ENCODE measurements at places on chromosomes 5 and 9. TPM values are rescaled to one million over a fixed set of nuclear protein-coding genes. Genes with fewer than 3 reads are reported as not detected.
A peak's percentile ranks its signal among the peaks of the same experiment; 100 is the strongest.

GRCh38 chr9:110197330-110198187 lies 10.4 kb downstream of the C9orf152 start:
- no peak for DNase-seq

DNA sequence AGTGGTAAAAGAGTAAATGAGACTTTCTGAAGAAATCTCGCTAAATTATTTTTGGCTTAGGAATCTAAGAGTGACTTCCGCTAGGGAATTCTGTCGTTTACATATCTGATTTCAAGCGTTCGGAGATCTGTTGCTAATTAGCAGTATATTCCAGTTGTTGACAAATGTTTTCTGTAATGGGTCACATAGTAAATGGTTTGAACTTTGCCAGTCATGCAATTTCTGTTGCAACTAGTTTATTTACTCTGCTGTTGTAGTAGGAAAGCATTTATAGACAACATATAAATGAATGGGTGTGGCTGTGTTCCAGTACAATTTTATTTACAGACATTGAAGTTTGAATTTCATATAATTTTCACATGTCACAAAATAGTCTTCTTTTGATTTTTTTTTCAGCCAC lies 57.4 kb upstream of the JAK2 start:
- DNase-seq: no peak

GRCh38 chr5:174323878-174324281 lies 278.4 kb downstream of the NSG2 start:
- peak; percentile 74 for DNase-seq

- DNase-seq: no peak
Observed at GRCh38 chr5:113057557-113057984, 81.0 kb downstream of the DCP2 start.

DNA sequence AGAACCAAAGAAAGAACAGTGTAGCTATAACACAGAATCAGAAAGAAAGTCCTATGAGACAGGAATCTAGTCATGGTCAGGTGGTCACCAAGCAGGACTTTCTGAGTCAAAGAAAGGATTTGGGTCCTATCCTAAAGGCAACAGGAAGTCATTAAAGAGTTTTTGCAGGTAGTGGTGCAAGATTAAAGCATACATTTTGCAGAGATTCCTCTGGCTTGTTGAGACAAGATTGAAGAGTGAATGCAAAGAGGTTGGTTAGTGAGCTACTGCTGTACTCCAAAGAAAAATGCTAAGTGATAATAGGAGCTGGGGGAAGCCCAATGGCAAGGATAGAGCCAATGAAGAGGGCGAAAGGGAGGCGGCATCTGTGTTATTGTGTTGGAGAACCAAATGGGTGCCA lies 300.5 kb upstream of the KIF2A start:
- no peak for DNase-seq

DNA sequence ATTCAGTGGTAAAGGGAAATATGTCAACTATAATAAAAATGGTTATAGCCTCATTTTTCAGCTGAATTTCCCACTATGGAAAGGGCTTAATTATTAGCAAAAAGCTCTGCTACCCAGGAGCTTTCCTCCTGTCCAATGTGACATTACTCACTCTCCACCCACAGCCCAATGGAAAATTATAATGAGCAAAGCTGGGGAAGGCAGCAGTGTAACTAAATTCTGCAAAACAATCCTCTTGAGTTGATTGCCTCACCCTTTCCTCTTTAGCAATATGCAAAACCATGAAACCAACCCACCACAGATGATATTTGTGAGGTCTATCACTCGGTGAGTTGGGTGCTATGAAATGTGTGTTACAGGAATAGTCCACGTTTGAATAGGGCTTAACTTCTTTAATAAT lies 14.0 kb upstream of the PLPPR1 start:
- DNase-seq: no peak

GRCh38 chr9:75378926-75379325 lies 290.6 kb downstream of the OSTF1 start:
- DNase-seq: no peak

GRCh38 chr5:5266297-5266696 lies 126.2 kb downstream of the ADAMTS16 start:
- DNase-seq: no peak

DNA sequence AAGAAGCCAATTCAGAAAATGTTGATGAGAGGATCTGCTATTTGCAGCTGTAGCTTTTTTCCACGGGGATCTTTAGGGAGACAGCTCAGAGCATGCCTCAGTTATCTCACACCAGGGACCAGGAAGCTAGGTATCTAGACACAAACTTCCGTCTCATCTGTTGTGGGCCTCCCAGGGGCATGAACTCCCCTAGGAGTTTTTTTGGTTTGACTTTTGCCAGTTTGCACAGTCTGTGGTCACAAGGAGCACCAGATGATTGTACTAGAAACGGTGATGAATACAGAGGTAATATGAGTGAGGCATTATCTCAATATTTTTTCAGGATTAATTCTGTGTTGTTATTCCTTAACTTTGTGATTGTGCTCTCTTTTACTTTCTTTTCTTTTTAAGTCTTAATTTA lies 533.2 kb upstream of the SEMA6A start:
- no peak for DNase-seq

GRCh38 chr5:178387061-178387855 lies 154.7 kb upstream of the PHYKPL start:
- peak; percentile 6 for DNase-seq

DNA sequence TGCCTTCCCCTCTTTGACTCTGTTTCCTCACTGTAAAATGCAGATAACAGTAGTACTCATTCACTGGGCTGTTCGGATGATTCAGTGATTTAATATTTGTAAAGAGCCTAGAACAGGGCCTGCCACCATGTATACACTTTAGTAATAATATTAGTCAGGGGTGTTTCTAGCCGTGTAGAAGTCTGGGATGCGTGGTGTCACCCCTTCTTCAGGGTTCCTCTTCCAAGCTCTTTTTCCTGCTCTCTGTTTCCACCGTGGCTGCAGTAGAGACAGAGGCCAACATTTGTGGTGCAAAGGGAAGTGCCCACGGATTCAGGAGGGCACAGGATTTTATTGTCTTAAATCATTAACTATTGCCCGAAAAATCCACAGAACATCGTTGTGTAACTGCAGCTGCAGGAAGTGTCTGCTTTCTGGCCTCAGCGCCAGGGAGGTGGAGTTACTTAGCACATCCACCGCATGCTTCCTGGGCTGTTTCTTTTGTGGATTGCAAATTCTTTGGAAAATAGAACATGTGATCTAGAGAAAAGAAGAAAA lies 61.7 kb downstream of the TRIO start:
- DNase-seq: no peak

- DNase-seq: no peak
Observed at GRCh38 chr5:131323378-131323777, 59.5 kb downstream of the CDC42SE2 start.

The DMRT3 gene
- not detected for total RNA-seq

The ZNF354C gene
- total RNA-seq: 7.9 TPM

The OSMR gene
- 2.5 TPM for total RNA-seq

The CDK5RAP2 gene
- 49.1 TPM for total RNA-seq

The NR6A1 gene
- 222 TPM for total RNA-seq

All from WTC11 (cell line).